ENCODE measurements at places on chromosomes 12 and 14. TPM values are rescaled to one million over a fixed set of nuclear protein-coding genes. Genes with fewer than 3 reads are reported as not detected.
A peak's percentile ranks its signal among the peaks of the same experiment; 100 is the strongest.

The MAP1LC3B2 gene
- 0.68 TPM for total RNA-seq

The PTPRQ gene
- not detected for total RNA-seq

The CLEC4D gene
- total RNA-seq: not detected

The TSPAN11 gene
- not detected for total RNA-seq

The KRT78 gene
- total RNA-seq: not detected

The FBXW8 gene
- total RNA-seq: 7.2 TPM

- DNase-seq: no peak
- H3K4me1 ChIP-seq: peaks cover 44% of the 10 kb centered on the region
- H3K27me3 ChIP-seq: no peaks in the 10 kb centered on the region
These were observed 113.0 kb downstream of the ZFP36L1 start for GRCh38 chr14:68679746-68680467.

DNA sequence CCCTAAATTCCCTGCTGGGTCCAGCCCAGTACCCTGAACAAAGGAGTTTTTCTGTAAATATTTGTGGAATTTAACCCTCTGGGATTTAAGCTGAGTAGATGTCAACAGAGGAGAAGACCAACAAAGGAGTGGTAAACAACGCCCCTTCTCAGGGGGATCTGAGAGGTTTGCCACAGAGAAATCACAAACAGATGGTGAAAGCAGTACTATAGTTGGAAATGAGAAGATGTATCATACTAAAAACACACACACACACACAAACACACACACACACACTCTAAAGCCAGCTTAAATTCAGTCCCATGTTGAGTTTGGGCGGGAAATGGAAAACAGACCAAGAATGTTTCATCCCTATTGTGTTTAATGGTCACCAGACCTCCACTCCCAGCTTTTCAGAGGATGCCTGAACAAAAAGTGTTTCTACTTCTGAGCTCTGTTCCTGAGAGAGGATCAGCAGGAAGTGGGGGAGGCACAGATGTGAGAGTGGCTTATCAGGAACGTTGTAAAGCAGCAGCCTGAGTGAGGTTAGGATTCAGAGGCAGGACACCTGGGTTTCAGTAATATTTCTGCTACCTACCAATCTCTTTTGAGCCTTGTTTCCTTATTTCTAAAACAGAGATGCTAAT, 3.2 kb downstream of the BIN2 start:
- DNase-seq: no peak
- peaks cover 62% of the 10 kb centered on the region for H3K36me3 ChIP-seq
- peak overlapping the region; percentile 99 for H3K27ac ChIP-seq
- H3K27me3 ChIP-seq: no peaks in the 10 kb centered on the region
- peak overlapping the region; percentile 88 for H3K4me3 ChIP-seq

DNA sequence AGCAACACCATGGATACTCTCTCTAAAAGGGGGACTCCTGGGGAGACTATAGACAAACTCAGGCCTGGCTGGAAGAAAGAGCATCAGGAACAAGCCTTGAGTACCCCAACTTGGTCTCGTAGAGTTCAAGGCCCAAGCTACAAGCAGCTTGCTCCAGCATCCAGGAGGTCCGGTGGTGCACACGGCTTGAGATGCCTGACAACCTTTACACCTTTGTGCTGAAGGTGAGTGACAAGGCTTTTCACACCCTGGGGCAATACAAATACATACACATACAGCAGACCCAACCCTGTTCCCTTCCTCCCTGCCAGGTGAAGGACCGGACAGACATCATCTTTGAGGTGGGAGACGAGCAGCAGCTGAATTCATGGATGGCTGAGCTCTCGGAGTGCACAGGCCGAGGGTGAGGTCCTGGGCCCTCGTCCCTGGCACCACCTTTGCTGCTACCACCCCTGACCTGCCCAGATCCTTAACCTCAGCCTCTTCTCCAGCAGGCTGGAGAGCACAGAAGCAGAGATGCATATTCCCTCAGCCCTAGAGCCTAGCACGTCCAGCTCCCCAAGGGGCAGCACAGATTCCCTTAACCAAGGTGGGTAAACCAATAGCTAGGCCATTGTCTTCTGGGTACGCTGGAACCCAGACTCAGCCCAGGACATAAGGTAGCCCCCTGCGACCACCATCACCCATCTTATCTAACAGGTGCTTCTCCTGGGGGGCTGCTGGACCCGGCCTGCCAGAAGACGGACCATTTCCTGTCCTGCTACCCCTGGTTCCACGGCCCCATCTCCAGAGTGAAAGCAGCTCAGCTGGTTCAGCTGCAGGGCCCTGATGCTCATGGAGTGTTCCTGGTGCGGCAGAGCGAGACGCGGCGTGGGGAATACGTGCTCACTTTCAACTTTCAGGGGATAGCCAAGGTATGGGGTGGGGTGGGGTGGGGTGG, 41.2 kb downstream of the SH2B3 start:
- H3K36me3 ChIP-seq: peaks cover 76% of the 10 kb centered on the region
- peaks cover 77% of the 10 kb centered on the region for H3K4me1 ChIP-seq
- no peak overlapping the region for H3K27ac ChIP-seq
- no peak overlapping the region for H3K4me3 ChIP-seq
- H3K27me3 ChIP-seq: peaks cover 1% of the 10 kb centered on the region
- peak; percentile 8 for DNase-seq
